ENCODE measurements at places on chromosomes 16 and 17.

GRCh38 chr17:18184143-18185031, 759 bp downstream of the ALKBH5 start:
- DNase-seq: no peak

GRCh38 chr16:3106205-3106928, 6.0 kb upstream of the ZNF205 start:
- DNase-seq: peak; percentile 86

DNA sequence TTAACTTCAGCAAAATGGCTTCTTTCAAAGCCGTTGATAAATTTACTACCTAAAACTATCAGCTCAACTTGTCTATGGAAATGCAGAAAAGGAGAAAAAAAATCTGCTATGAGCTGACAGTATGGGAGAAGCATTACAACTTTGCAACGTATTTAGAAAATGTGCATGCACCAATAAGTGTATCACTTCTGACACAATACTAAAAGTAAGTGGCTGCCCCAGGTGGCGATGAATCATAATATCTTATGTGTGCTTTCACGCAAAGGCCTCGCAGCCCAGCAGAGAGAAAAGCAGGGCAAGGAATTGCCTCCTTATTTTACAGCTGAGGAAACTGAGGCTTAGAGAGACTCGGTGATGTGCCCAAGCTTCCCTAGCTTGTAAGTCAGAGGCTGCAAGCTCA, 101.8 kb downstream of the SALL1 start:
- DNase-seq: no peak

DNA sequence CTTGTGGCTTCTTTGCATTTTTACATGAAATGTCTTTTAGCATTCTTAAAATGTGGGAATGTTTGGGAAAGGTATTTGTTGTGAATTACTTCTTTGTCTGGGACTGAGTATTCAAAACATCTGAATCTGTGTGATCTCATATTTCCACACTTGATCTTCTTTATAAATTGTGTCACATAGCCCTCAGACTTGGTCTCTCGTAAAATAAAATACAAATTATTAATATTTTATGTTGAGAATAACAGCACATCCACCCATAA, 81.9 kb downstream of the TUBD1 start:
- no peak for DNase-seq

DNA sequence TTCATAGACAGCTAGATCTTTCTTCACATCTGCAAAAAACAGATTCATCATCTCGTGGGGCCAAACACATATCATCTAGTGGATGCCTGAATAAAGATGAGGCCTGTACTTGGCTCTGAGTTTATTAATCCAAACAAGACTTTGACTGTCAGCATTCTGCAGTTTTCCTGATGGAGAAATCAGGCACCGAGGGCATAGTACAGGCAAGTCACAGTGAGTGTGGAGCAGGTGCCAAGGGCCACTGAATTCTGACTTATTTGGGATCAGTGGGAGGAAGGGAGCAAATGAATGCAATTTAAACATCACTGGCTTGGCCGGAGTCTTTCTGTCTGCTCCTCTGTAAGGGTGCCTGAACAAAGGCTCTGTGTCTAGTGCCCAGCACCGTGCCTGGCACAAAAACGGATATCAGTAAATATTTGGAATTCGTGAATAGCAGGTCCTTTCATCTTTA, 975 bp downstream of the CFAP20 start:
- DNase-seq: no peak

GRCh38 chr16:19837984-19838707, 46.5 kb downstream of the GPRC5B start:
- no peak for DNase-seq

DNA sequence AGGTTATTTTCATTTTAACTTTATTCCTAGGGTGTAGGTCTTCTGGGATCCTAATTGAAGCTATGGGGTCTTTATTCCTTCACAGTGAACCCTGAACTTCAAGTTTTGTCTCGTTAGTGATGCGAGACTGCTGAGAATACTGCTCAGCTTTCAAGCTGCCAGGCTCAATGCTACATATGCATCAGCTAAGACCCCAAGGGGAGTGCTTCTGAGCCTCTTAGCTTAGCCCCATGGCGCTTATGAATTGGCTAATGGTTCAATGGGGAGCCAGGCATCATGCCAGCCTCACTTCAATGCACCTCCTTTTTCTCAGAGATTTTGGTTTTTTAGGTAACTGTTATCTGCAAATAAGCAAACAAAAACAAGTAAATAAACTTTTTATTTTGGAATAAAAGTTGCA, 94.1 kb upstream of the SIAH1 start:
- DNase-seq: no peak

DNA sequence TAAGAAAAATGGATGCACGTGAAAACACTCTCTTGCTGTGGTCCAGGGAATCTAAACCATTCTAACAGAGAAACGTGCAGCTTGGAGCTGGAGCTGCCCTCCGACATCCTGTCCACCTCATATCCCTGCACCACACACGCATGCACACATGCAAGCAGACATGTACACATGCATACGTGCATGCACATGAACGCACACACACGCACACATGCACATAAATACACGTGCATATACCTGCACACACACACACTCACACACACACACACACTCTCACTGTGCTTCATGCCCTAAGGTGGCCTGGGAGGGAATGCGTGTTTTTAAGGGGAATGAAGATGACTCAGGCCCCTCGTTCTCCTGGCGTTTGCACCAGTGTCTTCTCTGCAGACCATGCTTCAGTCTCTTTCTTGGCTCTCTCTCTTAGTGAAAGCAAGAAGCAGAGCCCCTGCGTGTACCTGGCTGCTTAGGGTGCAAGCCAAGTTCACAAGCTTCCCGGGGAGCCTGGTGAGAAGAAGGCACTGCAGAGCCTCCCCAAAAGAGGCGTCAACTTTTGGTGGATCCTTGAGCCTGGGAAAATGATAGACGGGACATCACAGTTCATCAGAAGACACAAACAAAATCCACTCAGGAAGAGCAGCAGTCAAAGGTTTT, 72.8 kb downstream of the GOSR1 start:
- DNase-seq: no peak

DNA sequence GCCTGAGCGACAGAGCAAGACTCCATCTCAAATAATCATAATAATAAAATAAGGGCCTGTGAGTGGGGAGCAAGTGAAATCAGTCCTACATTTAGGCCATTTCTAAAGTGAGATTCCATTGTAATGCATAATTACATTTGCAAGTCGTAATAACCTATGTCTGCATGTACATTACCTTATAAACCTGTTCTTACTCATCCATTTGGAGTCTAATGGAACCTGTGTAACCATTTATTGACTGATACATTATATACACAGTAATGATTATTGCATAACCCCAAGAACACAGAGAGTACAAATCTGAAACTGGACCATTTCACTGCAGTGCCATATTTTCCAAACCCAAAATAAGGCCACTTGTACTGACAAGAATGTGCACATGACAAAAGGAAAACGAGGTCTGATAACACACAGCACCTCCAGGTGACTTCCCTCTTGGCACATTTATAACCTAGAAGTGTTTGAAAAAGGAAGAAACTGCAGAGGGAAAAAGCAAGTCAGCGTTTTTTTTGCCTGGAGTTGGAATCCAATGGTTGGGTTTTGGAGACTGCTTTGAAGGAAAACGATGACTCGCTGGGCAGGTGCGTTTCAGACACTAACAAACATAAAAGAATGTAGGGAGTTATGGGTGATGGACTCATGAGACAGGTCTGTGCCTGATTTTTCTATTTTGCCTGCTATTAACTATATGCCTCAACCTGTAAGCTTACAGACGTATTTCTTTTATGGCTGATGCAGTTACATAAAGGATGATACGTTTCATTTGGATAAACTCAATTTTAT, 63.6 kb upstream of the KIFC3 start:
- DNase-seq: no peak

DNA sequence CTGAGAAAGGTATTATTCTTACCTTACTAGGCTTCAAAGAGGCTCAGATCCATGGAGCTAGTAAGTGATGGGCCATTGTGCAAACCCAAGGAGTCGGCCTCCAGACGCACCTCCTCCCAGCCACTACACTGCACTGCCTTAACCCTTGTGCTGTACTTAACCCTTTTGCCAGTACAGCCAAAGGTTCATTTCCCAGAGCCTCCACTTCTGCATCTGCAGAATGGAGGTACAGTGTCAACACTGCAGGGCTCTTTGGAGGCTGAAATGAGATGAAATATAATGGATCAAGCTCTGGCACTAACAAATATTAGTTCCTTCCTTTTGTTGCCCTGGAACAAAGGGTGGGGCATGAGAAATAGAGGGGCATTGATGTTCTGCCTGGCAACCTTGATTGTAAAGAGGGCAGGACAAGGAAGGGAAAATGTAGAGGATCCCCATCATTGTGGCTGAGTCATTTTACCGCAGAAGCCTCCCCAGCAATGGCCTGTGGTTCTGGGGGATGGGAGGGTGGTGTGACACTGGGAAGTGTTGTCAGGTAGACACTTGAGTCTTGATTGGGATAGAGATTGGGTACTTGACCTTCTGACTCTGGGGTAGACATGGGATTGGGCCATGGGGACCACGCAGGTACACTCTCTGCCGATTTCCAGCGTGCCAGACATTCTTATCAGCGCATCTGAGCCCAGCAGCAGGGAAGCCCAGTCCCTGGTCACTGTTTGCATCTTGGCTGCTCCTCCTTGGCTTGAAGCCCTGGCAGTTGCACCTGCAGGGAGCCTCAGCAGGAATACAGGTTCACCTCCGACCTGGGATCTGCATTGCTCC, 84.0 kb downstream of the MSI2 start:
- DNase-seq: no peak

DNA sequence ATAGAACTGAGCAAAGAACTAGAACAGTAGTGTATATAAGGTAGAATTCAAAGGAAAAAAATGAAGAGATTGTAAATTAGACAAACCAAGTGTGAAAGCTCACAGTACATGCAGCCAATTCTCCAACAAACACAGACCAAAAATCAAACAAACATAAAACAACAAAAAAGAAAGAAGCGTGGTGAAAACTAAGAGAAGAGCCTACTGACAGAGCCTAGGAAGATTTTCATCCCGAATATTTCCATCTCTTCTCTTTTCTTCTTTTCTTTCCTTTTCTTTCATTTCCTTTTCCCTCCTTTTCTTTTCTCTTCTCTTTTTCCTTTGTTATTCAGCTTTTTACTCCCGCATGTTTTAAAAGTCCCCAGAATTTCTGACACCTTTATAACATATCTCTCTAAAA, 1103.6 kb downstream of the CDH8 start:
- no peak for DNase-seq

GRCh38 chr17:71677439-71677838, 443.4 kb upstream of the SOX9 start:
- DNase-seq: no peak
